ENCODE measurements at places on chromosomes 7 and 10. TPM values are rescaled to one million over a fixed set of nuclear protein-coding genes. Genes with fewer than 3 reads are reported as not detected.
A peak's percentile ranks its signal among the peaks of the same experiment; 100 is the strongest.

GRCh38 chr10:129369566-129369965 lies 97.5 kb upstream of the MGMT start:
- no peak for DNase-seq

The ELAPOR2 gene
- 12.2 TPM for polyA plus RNA-seq

GRCh38 chr7:45021604-45022296 lies 21.7 kb downstream of the CCM2 start:
- DNase-seq, result no peak

DNA sequence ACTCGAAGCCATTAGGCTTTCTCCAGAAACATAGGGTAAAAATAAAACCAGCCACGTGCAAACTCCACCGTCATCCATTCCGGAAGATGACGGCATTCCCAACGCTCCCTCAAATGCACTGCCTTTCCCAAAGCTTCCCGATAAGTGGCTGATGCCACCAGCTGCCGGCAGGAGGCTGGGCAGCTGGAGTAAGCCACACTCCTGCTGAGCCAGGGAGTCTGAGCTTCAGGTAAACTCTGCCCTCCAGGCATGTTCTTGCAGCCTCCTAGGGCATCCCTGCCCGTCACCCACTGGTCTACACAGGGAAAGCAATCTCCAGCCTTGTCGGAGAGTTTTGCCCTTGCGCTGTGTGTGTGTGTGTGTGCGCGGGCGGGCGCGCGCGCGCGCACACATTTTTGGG lies 40.5 kb upstream of the TMEM273 start:
- no peak for DNase-seq

- DNase-seq, result no peak
Observed at GRCh38 chr10:74096777-74097176, 53.9 kb downstream of the AP3M1 start.

The CHAT gene
- polyA plus RNA-seq, result not detected

DNA sequence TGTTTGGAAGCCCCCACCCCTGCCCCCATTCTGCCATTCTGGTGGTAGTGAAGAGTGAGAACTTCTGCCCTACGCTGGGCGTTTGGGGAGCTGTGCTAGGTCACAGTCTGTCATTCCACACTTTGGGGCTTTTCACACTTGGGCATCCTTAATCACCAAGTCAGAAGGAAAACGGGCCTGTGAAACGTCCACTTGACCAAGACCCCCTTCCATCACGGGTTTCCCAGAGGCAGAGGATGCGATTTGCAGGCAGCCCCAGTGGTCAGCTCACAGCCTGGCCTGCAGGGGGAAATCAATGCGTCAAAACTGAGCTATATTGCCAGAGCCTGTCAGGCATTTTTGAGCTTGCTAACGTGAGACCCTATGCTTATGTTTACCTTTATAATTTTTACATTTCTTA lies 663.3 kb upstream of the MGMT start:
- DNase-seq, result no peak

The TLL2 gene
- polyA plus RNA-seq, result 0.99 TPM

The TMEM236 gene
- 0.25 TPM for polyA plus RNA-seq

DNA sequence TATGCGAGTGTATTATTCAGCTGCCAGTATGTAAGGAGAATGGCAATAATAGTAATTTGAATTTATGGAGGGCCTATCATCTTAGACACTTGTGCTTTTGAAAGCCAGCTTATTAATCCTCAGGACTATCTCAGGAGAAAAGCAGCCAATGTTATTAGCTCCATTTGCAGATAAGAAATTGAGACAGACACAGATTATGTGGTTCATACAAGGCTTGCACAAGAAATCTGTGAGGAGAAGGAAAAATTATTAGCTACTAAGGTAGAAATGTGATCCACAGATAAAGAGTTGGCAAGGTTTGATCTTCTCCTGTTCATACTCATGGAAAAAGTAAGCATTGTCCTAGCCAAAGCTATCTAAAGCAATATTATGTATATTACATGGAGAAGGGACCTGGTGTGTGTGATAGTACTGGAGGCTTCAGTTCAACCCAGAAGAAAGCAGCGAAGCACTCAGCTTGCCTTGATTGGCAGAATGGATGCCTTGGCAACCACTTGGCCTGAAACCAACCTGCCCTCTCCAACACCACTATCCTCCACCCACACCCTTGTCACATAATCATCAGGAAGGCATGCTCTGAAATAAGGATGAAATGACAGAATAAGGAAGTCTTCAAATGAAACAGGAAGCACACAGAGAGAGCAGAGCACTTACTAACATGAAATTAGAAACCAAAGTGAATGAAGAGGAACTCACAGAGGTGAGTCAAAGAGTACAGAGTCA lies 18.0 kb downstream of the MACC1 start:
- DNase-seq, result no peak

- no peak for DNase-seq
Observed at GRCh38 chr7:132520591-132521280, 55.5 kb downstream of the PLXNA4 start.

The NME8 gene
- polyA plus RNA-seq, result 0.28 TPM

GRCh38 chr7:142298627-142299026 lies 40.8 kb upstream of the PRSS58 start:
- DNase-seq, result no peak

- no peak for DNase-seq
Observed at GRCh38 chr10:120998782-120999285, 147.7 kb downstream of the WDR11 start.

DNA sequence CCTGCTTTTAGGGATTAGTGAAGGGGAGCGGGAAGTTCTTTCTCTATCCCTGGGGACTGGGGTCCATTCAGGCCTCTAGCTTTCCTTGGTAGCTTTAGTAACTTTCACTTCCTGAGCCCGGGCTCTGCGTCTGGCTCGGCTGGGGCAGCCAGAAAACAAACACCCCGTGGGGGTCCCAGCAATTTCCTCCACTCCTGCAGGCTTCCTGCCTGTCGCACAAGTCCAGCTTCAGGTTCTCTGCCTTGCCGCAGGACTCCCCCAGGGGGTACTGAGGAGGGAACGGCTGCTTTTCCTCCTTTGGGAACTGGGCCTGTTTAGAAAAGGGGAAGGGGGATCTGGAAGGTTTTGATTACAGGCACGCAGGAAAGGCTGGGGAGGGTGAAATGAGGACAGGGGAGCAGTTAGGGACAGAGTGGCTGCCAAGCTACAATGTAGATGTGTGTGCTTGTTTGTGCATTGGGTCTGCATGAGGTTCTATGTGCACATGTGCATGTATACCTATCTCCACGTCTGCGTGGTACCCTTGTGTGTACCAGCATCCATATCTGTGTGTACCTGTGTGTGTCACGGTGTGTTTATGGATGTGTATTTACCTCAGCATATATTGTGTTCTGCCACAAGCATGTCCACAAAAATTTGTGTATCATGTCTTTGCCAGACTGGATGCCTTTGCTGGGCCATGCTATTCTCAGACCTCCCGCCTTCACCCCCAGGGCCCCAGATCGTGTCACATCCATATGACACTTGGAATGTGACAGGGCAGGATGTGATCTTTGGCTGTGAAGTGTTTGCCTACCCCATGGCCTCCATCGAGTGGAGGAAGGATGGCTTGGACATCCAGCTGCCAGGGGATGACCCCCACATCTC lies 2.0 kb downstream of the KAZALD1 start:
- no peak for DNase-seq

DNA sequence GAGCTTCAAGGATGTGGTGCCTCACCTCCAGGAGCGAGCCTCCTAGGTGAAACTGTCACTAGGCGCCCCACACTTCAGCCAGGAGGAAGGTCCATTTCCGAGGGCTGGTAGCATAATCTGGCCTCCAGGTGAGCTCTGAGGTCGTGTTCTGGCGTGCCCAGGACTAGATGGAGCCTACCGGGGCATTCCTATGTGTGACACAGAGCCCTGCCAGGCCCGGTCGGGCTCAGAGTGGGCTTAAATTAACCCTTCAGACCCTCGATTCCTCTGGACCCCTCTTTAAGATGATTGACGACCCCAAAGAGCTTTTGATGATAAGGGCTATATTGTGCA lies 233.1 kb downstream of the EBF3 start:
- DNase-seq, result no peak

DNA sequence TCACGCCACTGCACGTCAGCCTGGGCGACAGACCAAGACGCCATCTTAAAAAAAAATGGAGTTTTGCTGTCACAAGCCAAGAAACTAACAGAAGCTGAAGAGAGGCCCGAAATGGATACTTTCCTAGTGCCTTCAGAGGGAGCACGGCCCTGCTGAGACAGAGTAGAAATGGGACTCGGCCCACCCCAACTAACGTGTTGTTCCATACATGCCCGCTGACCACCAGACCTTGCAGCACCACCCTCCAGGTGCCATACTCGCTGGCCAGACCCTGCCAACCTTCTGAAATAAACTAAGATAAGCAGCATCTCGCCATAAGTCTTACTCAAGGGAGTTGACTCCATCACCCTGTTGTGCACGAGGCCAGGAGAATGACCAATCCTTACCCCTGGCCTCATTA lies 29.5 kb upstream of the TUBB8 start:
- no peak for DNase-seq

DNA sequence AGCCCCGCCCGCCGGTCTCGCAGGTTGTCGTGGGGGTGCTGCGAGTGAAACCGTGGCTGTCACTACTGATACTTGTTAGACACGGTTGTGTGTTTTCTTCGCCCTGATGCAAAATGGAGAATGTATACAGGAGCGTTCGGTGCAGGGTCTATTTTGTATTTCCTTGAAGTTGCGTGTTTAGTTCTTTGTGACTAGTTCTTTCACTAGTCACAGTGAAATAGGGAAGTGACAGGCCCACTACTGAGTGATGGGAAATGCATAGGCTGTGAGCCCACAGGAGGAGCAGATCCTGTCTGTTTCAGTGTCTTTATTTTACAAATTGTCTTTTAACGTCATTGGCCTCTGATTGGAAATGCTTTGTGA lies 675 bp downstream of the ABRAXAS2 start:
- no peak for DNase-seq

DNA sequence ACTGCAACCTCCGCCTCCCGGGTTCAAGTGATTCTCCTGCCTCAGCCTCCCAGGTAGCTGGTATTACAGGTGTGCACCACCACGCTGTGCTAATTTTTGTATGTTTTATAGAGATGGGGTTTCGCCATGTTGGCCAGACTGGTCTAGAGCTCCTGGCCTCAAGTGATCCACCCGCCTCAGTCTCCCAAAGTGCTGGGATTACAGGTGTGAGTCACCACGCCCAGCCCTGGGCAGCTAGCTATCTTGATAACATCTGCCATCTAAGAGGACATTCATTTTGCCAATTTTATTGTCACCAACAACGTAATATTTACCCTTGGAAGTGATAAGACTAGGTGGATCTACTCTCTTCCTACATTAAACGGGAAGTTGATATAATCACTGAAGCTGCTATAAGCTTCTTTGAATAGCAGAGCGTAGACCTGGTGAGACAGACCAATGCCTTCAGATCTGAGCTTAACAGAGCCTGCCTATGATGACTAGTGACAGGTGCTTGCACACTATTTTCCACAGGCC lies 39.7 kb upstream of the SLC35B4 start:
- no peak for DNase-seq

DNA sequence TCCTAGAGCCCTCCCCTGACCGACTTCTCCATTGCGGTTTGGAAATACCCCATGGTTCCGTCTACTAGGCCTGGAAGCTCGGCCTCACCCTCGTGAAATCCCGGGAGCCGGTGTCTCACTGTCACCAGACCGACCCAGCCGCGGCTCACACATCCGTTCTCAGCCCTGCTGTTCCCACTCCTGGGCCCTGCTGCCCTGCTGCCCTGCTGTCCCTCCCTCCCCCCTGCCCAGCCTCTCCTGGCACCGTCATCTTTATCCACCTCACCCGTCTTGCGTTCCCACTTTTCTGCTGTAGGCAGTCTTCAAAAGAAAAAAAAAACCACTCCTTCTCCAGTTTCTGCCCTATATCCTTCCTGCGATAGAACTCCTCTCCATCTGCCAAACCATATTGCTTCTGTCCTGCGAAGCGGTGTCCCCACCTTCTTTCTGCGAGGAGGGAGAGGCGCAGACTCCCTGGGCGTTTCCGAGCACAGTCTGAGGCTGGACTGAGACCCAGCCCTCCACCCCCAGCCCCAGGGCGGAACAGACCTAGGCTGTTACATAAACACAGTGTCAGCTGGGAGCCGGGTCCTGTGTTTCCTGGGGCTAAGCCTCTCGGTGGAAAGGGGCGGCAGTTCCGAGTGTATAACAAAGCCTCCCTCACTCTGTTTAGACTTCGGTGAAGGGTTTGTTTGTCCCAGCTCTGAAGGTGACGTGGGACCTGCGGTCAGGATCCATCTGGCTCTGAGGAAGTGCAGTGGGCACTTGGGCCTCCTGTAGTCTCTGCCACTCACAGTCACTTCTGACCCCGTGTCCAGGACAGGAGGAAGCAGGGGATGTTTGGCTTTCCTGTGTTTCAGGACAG lies 2.8 kb downstream of the AGAP3 start:
- DNase-seq, result no peak

- no peak for DNase-seq
Observed at GRCh38 chr10:30188556-30189237, 129.3 kb upstream of the JCAD start.

- DNase-seq, result no peak
Observed at GRCh38 chr7:26099236-26099635, 52.8 kb upstream of the NFE2L3 start.

DNA sequence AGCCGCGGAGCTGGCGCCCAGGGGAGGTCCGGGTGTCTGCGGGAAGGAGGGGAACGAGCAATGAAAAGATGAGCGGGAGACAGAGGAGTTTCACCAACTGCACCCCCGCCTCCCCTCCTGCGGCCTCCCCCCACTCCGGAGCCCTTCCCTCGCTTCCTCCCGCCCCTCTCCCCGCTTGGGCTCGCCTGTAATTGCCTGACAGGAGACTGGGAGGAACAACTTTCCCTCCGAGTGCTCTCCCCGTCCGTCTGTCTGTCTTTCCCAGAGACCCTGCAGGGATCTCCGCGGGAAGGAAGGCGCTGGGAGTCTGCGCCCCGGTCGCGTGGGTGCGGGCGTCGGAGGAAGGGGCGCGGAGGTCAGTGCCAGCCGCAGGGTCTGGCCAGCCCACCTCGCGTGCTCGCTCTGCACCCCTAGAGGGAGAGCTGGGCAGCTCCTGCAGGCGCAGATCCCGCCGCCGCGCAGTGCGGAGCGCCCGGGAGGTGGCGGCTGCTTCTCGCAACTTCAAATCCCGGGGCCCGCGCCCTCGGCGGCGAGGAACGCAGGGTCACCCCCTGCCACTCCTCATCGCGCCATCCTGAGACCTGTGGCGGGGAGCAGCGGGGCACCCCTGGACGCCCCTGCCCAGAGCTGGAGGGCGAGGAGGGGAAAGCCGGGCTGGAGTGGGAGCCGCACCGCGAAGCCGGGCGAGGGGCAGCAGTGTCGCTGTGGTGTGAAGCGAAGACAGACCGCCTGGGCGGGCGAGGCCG lies 511 bp upstream of the NRP1 start:
- peak; percentile 84 for DNase-seq

DNA sequence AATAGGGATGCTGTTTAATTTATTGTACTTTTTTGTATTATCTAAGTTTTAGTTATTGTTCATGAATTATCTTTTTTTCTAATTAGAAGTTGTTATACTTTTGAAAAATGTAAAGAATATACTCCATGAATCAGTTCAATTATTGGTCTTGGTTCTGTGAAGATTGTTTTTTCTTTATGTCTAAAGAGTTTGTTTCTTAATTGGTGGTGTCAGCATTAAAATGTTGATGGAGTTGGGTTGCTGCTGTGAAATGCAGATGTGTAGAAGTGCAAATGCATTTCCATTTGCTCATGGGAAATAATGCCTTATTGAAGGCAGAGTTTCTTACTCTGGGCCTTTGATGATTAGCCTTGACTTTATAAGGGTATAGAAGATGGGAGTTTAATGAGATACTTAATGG lies 11.9 kb downstream of the NRG3 start:
- DNase-seq, result no peak

Measured in right renal cortex interstitium (tissue), 3 donors.